Brain microvascular endothelial cell (primary cell): ENCODE measurements at places on chromosomes 5 and 9.

DNA sequence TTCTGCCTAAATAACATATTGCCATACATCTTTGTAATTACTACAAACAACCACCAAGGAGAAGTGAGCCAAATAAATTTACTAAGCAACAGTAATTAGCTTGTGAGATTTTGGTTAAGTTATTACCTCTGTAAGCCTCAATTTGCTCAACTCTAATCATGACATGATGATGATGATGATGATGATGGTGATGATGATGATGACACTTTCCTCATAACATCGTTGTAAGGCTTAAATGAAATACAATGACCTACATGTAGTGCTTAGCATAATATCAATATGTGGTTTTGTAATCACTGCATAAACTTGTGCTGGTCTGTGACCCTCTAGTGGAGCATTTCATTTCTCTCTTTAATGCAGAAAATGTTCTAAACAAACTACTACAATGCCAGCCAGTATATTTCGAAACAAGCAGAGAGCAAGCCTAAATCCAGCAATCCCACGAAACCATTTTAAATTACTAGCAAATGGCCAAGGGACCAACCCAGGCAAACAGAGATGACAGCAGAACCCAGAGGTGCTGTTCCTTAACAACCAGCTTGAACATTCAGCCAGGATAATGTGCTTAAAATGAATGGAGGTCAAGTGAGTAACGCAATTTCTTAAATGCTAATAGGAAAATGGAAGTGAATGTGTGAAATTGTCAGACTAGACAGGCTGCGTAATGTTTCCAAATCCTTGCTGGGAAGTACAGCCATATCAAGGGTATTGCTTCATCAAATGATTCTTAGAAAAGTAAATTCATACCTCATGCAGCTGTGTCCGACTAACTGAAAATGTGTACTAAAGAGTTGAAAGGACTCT, 281.9 kb upstream of the PUM3 start:
- no peak for DNase-seq

GRCh38 chr9:86867804-86868313, 79.4 kb downstream of the GAS1 start:
- no peak for DNase-seq

- DNase-seq, result no peak
These were observed 32.7 kb downstream of the OSMR start for GRCh38 chr5:38878391-38879077.

DNA sequence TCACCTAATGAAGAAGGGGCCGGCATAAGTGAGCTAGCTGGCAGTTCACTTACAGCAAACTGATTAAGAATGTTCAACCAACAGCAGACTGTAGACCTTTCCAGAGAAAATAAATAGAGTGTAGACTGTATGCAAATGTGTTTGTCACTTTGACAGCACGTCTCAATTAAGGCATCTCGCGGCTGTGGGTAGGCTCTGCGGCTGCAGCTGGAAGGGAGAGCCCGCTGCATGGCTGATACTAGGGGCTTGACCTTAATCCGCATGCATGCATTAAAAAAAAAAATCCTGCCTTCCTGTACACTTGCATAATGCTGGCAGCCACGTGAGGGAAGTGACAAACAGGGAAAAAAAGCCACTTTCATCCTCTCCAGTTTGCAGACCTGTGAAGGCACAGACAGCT, 82.3 kb downstream of the CRB2 start:
- no peak for DNase-seq

DNA sequence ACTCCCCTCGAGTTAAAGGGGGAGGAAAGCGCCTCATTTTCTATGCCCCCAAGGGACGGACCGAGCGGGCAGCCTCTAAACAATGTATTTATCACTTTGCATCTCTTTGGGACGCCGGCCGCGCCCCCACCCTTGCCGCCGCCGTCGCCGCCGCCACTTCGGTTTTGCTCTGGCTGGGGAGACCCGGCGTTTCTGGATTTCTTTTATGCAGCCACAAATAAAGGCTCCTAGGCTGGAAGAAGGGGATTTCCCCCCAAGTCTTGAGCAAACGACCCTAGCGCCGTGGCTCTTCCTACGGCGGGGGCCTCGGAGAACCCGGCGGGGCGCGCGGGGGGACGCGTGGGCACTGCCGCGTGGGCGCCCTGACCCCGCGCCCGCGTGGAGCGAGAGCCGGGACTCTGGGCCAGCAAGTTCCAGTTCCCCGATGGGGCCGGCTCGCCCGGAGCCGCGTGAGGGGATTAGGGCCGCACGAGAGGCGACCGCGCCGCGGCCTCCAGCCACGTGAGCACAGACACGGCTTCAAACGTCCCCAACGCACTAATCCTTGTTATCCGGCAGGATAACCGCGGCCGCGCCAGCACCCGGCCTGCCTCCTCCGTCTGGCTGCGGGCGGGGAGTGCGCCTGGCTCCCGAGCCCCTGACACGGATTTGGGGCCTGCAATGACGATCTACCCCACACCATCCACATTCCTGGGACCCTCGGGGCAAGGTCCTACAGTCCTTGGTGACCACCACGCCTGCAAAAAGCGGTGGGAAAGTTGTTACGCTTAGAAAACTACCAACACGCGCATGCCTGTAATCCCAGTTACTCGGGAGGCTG, 7.9 kb upstream of the NEUROG1 start:
- DNase-seq, result no peak

GRCh38 chr5:1371218-1371971, 26.5 kb upstream of the CLPTM1L start:
- DNase-seq, result no peak

GRCh38 chr5:170293273-170293672, 4.3 kb downstream of the LCP2 start:
- DNase-seq, result no peak

GRCh38 chr9:124366476-124367220, 48.6 kb downstream of the PSMB7 start:
- DNase-seq, result peak; percentile 76

DNA sequence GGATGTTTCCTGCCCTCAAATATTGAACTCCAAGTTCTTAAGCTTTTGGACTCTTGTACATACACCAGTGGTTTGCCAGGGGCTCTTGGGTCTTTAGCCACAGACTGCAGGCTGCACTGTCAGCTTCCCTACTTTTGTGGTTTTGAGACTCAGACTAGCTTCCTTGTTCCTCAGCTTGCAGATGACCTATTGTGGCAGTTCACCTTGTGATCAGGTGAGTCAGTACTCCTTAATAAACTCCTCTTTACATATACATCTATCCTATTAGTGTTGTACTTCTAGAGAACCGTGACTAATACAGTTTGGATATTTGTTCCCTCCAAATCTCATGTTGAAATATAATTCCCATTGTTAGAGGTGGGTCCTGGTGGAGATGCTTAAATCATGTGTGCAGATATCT, 681.9 kb upstream of the ARRDC3 start:
- no peak for DNase-seq

DNA sequence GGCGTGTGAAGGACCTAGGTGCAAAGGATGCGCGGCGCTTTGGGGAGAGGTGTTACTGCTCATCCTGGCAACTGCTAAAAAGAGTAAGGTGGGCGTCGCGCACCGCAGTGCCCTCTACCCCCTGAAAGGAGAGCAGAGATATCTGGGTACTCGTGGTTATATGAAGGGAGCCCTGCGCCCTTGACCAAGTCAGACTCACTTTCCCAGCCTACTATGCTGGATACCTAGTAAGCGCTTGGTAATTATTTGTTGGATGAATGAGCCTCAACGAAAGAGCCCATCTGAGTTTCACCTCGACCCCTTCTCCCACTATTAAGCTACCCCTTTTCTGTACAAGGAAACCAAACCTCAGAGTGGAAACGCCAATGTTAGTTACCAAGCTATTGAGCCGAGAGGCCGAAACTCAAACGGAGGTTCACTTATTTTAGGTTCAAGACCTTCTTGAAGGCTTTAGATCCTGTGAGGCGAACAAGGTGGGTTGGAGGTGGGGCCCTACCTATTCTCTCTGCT, 8.0 kb downstream of the LHX6 start:
- DNase-seq, result no peak

DNA sequence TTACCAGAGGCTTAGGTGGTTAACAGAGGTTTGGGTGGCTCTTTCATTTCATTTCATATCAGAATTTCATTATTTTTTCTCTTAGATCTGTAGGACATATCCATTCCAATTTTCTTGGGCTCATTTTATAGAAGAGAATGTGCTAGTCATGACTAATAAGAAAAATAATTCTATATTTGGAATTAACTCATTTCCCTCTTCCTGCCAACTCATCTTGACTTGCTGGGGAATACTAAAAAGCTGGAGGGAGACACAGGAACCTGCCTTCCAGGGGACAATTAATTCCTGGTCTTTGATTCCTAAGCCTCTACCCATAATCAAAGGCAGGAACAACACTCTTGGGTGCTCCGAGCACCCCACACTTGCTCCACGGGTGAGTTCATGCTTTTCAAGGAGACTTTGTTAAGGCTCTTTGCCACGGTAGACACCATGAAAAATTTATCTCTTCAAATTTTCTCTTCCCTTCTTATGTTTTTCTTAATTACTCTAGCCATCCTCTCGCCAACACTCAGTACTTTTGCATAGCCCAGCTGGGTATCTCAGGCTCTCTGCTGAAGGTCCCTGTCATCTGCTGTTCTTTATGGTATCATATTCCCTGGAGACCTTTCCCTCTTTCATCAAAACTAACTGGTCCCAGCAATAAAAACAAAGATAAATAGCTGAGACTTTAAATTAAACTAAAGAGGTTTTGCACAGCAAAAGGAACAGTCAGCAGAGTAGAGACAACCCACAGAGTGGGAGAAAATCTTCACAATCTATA, 273.9 kb downstream of the NPR3 start:
- DNase-seq, result peak; percentile 16

- no peak for DNase-seq
These were observed 325.9 kb upstream of the TNC start for GRCh38 chr9:115443890-115444289.

DNA sequence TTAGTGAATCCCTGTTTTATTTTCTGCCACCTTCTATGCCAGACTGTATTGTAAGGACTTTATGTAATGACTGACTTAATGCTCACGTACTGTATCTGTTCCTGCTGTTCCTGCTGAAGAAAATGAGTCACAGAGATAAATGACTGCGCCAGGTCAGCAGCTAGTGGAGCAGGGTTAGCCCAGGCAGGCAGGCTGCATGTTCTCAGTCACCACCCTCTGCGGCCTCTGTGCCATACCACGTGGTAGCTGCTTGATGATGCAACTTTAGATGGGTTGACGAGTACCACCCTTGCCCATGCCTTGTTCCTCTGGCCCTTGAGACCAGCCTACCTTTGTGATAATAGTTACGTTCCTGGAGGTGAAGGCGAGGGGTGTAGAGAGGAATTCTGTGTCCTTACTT, 161.9 kb downstream of the TRIO start:
- DNase-seq, result peak; percentile 91

- peak; percentile 94 for DNase-seq
These were observed 597.8 kb upstream of the CLINT1 start for GRCh38 chr5:158456756-158457155.

GRCh38 chr9:91407580-91408318, 15.9 kb downstream of the NFIL3 start:
- no peak for DNase-seq

GRCh38 chr9:97572196-97572891, 60.8 kb downstream of the TSTD2 start:
- DNase-seq, result no peak

- DNase-seq, result no peak
These were observed 19.6 kb downstream of the IRX1 start for GRCh38 chr5:3615217-3615616.

GRCh38 chr5:157137691-157138090, 5.0 kb downstream of the MED7 start:
- no peak for DNase-seq

GRCh38 chr5:145161391-145161790, 673.8 kb downstream of the PRELID2 start:
- no peak for DNase-seq

- DNase-seq, result no peak
These were observed 8.0 kb downstream of the NUDT2 start for GRCh38 chr9:34337403-34337802.

GRCh38 chr5:155129513-155129880, 115.9 kb downstream of the KIF4B start:
- DNase-seq, result no peak

DNA sequence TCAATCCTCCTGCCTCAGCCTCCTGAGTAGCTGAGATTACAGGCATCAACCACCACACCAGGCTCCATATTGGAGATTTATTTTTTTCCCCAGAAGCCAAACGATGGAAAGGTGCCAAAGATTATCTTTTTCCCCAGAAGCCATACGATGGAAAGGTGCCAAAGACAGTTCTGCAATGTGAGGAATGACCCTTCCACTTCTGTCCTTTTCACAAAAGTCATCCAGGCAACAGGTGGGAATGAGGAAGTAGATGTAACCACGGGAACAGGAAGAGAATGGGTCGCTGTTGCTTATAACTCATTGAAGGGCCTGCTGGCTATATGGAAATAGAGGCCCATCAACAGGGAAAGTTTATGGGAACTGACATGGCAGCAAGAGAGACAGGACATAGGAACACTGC, 233.7 kb upstream of the MSX2 start:
- no peak for DNase-seq

DNA sequence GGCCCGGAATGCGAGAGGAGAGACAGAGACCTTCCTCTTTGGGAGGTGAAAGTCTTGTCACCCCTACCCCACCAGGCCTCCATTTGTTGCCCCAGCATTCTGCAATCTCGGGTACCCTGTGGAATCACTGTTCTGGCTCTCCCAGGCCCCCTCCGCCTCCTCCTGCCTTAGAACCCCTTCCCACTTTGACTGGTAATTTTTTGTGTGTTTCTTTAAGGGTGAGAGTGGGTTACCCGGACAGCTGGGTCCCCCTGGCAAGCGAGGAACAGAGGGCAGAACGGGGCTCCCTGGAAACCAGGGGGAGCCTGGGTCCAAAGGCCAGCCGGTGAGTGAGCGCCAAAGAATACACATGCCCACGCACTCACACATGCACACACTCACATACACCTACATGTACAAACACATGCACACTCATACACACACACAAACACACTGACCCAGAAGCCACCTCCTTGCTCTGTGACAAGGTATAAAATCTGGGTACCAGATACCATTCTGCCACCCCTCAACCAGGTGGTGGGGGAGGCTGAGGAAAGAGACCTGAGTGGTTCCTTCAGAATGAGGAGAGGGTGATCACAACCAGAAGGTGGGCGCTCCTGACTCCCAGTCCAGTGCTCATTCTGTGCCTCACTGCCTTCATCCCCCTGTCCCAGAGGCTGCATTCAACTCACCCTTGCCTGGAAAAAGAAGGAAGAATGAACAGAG, 30.9 kb upstream of the ORM1 start:
- DNase-seq, result no peak

- DNase-seq, result no peak
These were observed 42.8 kb downstream of the TIMD4 start for GRCh38 chr5:156920042-156920860.

- no peak for DNase-seq
These were observed 29.5 kb downstream of the IDNK start for GRCh38 chr9:83652433-83652832.

GRCh38 chr5:5613261-5613990, 190.9 kb downstream of the ICE1 start:
- DNase-seq, result no peak

GRCh38 chr5:80034962-80035821, at the start of gene THBS4:
Gene THBS4, plus strand, starts transcription at chr5:80035348. Its CDS starts 190 bp downstream, at chr5:80035538.
- DNase-seq, result no peak

DNA sequence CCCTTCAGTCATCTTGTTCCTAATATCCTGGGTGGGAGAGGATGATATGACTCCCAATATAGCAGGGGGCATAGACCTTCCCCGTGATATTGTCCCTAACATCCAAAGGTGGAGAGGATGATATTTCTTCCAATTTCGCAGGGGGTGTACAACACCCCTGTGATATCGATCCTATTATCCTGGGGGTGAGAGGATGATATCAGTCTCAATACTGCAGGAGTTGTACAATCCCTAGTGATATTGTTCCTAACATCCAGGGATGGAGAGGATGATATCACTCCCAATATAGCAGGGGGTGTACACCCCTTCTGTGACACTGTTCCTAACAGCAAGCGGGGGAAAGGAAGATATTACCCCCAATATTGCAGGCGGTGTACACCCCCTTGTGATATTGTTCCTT, 122.6 kb downstream of the TMEM38B start:
- no peak for DNase-seq
